ENCODE measurements at places on chromosomes 2 and 18.

GRCh38 chr2:224764565-224765236, 48.5 kb upstream of the CCDC195 start:
- no peak for DNase-seq

GRCh38 chr18:22680944-22681343, 252.2 kb upstream of the RBBP8 start:
- DNase-seq: no peak

DNA sequence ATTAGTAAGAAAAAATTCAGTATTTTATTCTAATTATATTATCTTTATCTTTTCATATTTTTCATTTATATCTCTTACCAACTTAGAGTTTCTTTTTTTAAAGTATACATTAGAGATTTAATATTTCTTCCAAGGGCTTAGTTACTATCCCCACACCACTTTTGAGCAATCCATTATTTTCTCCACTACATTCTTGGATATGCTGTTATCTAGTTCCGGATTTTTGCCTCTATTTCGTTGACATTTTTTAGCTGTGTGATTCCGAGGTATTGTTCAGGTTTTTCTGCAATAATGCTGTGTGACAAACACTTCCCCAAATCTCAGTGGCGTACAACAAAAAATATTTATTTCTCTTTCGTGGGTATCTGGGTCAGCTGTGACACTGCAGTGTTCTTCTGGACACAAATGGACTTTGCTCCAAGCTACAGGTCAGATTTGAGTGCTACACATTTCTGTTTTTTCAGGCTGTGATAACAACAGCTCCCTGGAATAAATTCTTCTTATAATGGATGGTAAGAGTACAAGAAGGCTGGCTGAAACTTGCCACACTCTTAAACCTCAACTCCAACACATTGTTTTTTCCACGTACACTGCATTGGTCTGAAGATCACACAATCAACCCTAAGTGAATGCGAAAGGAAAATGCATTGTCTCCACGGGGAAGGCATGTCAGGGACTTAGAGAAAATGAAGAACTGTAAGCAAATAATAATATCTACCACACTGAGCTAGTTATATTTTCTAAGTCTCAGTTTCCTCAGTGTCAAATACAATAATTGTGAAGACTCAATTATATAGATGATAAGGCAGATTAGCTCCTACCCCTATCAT, 50.9 kb upstream of the PSMD14 start:
- DNase-seq: no peak

DNA sequence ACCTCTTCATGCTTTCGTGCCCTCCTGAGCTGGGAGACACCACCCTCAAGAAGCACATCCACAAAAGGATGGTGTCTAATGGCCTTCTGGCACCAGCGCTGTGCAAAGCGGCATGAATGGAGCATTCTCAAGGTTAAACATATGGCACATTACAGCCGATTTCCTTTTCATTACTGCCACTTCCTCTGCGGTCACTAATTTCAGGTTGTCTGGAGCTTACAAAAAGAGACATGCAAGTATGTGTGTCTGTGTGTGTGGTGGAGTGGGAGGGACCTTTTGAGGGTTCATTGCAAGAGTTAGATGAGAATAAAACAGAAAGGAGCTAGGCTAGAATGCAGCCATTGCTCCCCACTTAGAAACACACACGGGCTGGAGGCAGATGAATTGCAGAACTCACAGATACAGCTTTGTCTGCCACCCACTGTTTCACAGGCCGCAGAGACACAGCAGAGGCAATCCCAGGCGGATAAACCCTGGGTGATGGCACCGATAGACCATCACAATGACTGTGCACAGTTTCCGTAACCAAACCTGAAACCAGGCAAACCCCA, 76.0 kb downstream of the TGIF1 start:
- DNase-seq: no peak

GRCh38 chr2:148614322-148615049, 30.1 kb upstream of the EPC2 start:
- peak; percentile 88 for DNase-seq

- DNase-seq: no peak
These were observed 269.2 kb downstream of the LRATD1 start for GRCh38 chr2:14901737-14902136.

DNA sequence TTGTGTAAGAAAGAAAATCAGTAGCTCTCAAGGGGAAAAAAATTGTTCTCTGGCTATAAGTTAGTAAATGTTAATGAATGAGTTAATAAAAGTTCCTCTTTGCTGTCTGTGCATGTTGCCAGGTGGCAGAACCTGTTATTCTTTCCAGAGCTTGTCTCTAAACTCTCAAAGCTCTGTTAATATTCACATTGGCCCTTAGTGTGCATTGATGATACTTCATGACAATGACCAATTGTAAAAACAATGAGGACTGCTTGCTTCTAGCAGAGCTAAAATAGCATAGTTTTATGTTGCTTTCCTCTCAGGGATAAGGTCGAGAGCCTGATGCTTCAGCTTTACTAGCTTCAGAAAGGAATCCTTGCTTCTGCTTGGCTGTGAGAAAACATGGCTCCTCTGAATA, 91.5 kb downstream of the RAD51AP2 start:
- no peak for DNase-seq

GRCh38 chr2:86291328-86291662, 46.1 kb downstream of the REEP1 start:
- DNase-seq: no peak
